ENCODE measurements at places on chromosomes 11 and 22.

DNA sequence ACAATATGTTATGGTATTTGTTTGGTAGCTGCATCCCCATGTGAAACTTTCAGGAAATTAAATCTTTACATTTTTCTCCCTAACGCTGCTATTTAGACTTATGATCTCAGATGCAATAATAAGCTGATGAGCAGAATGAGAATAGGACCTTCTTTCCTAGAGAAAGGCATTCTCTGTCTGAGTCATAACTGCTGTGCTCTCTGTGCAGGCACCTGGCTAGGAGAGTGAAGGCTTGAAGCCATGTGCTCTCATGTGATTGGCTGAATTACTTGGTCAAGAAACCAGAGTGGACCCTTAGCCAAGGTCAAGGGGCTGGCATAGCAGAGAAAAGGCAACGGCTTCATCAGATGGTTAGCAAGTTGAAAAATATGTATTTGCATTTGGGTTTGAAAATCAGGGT lies 185.0 kb downstream of the ADAMTS15 start:
- DNase-seq: no peak
- no peak overlapping the region for H3K27ac ChIP-seq
- no peaks in the 10 kb centered on the region for H3K36me3 ChIP-seq

GRCh38 chr11:12100429-12100828 lies 10.0 kb upstream of the MICAL2 start:
- DNase-seq: no peak
- no peaks in the 10 kb centered on the region for H3K4me1 ChIP-seq
- H3K4me3 ChIP-seq: no peak overlapping the region
- H3K36me3 ChIP-seq: no peaks in the 10 kb centered on the region

DNA sequence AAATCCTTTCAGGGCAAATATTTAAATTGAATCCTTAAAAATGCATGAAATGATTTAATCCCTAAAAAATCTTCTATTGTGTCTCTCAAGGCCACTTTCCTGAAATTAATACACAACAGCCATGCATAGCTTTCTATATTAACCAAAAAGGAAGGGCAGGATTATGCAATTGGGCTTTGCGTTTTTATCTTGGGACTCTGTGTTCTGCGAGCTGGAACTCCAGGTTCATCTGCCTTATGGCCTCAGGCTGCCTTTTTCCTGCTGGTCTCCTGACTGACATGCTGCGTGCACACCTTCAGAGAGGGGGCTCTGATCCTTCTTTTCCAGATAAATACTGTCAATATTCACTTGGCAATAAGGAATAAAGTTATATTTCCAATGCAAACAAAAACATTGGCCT lies 141.7 kb upstream of the GRIA4 start:
- no peaks in the 10 kb centered on the region for H3K27me3 ChIP-seq
- H3K4me3 ChIP-seq: no peak overlapping the region
- H3K4me1 ChIP-seq: no peaks in the 10 kb centered on the region
- no peak for DNase-seq
- no peak overlapping the region for H3K27ac ChIP-seq

- H3K4me1 ChIP-seq: no peaks in the 10 kb centered on the region
- H3K27me3 ChIP-seq: no peaks in the 10 kb centered on the region
- no peak overlapping the region for H3K4me3 ChIP-seq
- DNase-seq: no peak
- H3K27ac ChIP-seq: no peak overlapping the region
- H3K36me3 ChIP-seq: no peaks in the 10 kb centered on the region
Observed at GRCh38 chr22:19799322-19800190, 39.0 kb downstream of the TBX1 start.
